Right lobe of liver (tissue), 6 donors: ENCODE measurements at places on chromosomes 1 and 21. TPM values are rescaled to one million over a fixed set of nuclear protein-coding genes. Genes with fewer than 3 reads are reported as not detected.

The TFF1 gene
- not detected for total RNA-seq

The C21orf58 gene
- 1.00 TPM for total RNA-seq

The GBP7 gene
- total RNA-seq = 12.5 TPM

The PDC gene
- total RNA-seq = not detected

The UMODL1 gene
- total RNA-seq = not detected

The MPZ gene
- 2.7 TPM for total RNA-seq

The CELA3A gene
- not detected for total RNA-seq

The FAM72C gene
- not detected for total RNA-seq

GRCh38 chr1:239417986-239418640 is 31.7 kb downstream of the CHRM3 start:
- no peak for DNase-seq

- no peak for DNase-seq
These were observed 25.0 kb downstream of the GJA5 start for GRCh38 chr1:147735423-147735822.

- no peak for DNase-seq
These were observed 10.4 kb downstream of the NR5A2 start for GRCh38 chr1:200037904-200038303.

- no peak for DNase-seq
These were observed at the start of gene S100A3 for GRCh38 chr1:153548722-153549688. Gene S100A3 (minus strand): TSS chr1:153549258. CDS start chr1:153548485, 773 bp downstream.

GRCh38 chr1:48391926-48392325 is 80.1 kb downstream of the SPATA6 start:
- no peak for DNase-seq

DNA sequence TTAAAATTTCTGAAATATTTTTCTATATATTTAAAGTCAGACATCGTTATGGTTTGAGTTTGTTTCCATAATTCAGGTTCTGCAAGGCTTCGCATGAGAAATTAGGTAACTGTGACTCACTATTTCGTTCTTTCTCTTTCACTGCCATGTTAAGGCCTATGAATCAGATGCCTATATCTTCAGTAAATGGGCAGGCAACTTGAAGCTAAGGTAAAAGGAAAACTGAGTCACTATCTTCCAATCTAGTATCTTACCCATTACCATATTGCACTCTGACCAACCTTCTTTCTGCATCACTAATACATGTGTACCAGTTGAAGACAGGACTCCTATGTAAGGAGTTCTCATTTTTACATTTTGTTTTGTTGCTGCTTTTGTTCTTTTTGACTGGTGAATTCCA is 37.8 kb downstream of the PYHIN1 start:
- DNase-seq = no peak

DNA sequence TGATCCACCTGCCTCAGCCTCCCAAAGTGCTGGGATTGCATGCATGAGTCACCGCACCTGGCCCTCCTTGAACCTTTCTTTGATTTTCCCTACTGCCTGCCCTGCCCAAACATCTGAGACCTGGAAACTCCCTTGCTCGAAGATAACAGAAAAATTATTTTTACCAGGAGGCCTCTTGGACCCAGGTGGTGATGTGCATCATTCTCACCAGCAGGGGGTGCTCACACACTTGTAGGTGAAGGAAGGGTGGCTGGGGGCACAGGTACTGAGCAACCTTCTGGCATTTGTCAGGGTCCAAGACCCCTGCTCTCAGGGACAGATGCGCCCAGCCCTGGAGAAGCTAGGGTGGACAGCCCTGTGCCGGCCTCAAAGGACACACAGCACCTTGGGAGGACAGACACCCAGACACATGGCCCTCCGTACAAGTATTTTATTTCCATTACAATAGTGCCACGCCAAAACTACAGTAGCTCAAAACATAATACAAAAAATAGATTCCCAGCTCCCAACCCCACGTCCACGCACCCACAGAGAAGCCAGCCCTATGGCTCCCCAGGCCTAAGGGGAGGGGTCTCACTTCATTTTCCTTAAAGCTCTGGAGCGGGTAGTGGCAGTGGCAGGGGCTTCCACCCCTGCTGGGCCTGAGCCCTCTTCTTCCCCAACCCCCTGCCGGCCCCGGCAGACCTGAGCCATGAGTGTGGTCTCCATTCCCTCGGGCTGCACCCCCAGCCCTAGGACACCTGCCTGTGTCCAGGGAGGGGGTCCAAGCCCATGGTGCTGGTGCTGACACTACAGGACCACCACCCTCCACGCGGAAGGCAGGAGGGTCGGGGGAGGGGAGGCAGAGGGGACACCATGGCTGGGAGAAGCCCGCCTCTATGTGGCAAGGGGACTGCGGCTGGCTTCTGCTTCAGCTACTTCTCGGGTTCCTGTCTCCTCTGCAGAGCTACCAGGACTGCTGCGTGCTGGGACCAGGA is 40.4 kb upstream of the EIF4G3 start:
- peak; percentile 54 for DNase-seq

DNA sequence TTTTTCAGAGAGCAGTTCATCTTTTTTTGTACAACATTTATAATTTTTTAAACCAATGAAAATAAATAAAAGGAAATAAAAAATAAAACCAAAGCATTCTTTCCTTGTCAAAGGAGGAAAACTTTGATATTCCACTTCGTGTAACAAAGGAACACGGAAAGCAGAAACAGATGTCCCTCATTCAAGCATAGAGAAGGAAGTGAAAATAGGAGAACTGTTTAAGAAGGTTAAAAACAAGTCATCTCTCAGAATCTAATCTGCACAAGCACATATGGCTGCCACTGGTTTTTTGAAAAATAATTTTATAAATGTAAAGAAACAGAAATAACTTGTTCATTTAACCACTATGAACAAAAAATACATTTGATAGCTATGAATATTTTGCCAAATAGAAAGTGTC is 35.9 kb upstream of the ZNF644 start:
- DNase-seq = no peak

DNA sequence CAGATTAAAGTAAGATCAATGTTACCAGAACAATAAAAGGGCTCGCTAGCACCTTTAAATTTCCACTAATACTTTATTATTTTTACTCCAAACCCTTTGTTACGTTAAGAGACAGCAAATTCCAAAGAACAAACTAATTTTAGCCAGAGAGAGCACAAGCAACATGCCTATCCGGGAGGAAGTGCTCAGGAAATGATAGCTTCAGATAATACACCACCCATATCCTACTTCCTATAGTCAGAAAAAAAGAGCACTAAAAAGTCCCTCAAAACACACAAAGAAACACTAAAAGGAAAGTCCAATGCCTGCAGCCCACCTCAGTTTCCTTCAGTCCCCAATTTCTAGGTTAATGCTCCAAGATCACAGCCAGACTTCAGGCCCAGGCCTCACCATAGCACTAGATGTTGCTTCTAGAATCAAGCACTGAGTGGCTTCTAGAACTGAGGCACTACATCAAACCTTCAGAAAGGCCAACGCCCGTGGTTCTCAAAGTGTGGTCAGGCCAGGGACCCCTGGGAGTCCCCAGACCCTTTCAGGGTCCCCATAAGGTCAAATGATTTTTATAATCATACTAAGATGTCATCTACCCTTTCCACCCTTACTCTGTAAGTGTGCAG is 142.6 kb downstream of the PSMG1 start:
- DNase-seq = no peak

DNA sequence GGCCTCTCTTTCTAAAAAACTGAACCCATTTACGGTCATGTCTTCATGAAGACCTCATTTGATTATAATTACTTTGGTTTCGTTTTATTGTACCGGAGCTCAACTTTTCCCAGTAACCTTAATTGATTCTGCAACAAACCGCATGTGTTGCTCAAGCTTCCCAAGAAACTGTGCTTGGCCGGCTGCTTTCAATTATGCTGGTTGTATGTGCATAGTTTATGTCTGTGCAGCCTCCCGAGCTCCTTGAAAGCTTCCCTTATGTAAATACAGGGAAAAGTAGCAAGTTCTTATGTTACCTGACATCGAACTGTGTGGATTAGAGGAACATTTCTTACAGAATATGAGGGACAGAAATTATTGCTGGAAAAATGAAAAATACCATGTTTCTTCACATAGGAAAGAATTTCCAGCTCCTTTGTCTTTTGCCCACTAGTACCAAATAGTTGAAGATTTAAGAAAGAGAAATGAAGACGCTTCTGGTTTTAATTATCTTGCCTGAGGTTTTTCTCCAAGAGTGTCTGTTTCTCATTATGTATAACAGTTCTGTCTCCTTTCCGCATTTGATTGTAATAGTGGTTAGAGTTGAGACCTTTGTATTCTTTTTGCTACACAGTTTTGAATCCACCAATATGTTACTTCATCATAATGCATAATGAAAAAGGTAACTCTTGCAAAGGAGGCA is 2.1 kb downstream of the VCAM1 start:
- DNase-seq = no peak

GRCh38 chr1:156593661-156593989 is 2.0 kb downstream of the NAXE start:
- DNase-seq = no peak

DNA sequence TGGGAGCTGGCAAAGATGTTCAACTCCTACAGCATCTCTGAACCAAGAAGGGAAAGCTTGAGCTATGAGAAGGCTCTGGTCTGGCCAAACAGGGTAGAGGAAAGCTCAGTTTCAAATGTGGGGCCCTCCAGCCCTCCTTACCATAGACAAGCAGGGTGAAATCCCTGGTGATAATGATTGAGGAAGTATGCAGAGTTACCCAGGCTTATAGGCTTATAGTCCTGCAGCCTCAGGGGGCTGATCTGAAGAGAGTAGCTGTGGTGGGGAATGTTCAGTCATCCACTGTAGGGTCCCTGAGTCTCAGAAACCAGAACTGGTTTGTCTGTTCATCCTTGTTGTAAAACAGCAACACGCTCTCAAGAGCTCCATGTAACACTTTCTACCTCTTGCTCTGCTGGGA is 19.8 kb upstream of the LY9 start:
- no peak for DNase-seq

- no peak for DNase-seq
These were observed 69.6 kb downstream of the DUSP10 start for GRCh38 chr1:221672239-221672645.

GRCh38 chr1:24904731-24905354 is 25.2 kb downstream of the RUNX3 start:
- peak; percentile 28 for DNase-seq

GRCh38 chr1:25629836-25630235 is 13.2 kb downstream of the MAN1C1 start:
- DNase-seq = no peak

GRCh38 chr1:119209596-119210295 is 69.3 kb upstream of the WARS2 start:
- no peak for DNase-seq

DNA sequence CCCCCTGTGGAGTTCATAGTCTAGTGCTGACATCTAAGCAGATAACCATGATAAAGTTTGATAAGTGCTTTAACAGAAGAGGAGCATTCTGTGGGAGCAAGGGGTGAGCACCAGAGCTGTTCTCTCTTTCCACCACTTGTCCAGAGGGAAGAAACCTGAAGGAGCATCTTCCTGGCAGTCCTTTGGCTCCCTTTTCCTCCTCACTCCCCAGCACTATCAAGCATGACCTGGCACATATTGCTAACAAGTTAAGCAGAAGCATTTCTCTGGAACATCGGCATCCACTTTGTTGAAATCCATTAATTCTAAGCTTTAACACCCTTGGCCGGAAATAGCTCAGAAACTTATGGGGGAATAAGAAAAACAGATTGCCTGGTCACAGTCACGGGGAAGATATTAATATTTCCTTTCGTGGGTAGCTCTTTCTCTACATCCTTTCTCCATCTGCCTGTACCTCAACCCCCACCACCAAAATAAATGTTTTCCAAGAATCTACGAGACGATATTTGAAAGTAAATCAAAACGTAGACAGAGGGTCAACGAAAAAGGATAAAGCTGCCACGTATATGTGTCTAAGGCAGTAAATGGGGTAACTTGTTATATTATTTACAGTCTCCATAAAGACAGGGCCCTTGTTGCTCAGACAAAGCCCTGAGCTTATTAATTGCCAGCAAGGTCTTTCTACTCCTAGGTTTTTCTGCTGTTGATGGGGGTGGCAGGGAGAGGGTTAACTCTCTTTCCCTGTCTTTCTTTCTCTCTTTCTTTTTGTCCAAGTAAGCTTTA is 351.4 kb downstream of the NUF2 start:
- no peak for DNase-seq

- DNase-seq = no peak
These were observed 65.3 kb downstream of the TUT4 start for GRCh38 chr1:52487632-52488031.

- DNase-seq = peak; percentile 12
These were observed 6.0 kb upstream of the CLIC4 start for GRCh38 chr1:24739241-24739640.

DNA sequence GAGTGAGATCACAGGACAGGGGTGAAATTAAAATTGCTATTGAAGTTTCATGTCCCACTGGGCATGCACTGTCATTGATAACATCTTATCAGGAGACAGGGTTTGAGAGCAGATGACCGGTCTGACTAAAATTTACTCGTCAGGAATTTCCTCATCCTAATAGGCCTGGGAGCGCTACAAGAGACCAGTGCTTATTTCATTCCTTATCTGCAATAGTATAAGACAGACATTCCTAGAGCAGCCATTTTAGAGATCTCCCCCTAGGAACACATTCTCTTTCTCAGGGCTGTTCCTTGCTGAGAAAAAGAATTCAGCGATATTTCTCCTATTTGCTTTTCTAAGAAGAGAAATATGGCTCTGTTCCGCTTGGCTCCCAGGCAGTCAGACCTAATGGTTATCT is 181.4 kb upstream of the ETV3 start:
- no peak for DNase-seq

DNA sequence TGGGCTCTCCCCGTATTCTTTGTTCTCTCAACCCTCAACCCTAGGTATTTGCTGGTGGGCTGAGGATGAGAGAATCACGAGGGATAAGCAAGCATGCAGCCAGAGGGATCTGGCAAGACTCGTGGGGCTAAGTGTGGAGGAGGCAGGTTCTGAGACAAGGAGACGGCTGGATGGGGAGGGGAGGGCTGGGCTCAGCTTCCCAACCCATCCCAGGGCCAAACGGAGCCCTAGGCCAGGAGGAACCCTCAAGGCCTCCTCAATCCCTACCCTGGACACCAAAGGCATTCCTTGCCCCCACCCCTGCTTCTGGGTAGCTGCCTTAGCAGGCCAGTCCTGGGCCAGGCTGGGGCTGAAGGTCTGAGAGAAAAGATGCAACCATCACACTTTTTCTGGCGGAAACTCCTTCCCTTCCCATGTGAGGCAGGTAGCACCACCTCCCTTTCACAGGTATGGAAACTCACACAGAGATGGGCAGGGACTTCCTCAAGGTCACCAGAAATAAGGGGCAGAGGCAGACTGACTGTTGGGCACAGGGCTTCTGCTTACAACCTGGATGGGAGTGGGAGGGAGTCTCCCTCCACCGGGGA is 6.2 kb downstream of the MEF2D start:
- no peak for DNase-seq

DNA sequence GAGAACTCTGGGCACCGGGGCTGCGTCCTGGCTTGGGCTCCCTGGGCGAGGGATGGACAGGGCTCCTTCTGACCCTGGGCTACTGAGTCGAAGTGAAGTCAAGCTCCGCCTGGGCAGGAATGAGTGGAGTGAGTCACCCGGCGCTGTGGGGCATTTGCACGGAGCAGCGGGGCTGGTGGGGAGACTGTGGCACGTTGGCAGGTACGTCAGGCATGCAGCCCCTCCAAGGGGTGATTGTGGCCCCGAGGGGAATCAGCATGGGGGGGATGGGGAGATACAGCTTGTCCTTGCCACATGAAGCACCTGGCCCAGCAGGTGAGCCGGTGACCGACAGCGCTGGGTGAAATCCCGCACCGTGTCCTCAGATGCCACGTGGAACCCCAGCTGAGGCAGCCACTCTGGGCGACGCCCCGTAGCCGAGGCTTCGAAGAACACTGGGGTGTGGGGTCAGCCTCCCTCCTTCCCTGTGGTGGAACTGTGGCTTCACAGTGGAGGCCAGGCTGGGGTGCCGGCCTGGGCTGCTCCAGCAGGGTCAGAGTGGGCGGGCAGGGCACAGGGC is 62.3 kb downstream of the COL18A1 start:
- no peak for DNase-seq
